ENCODE measurements at places on chromosomes 16 and 17.

- DNase-seq = peak; percentile 41
Measured at GRCh38 chr16:81195885-81196534, 42.5 kb upstream of the BCO1 start.

DNA sequence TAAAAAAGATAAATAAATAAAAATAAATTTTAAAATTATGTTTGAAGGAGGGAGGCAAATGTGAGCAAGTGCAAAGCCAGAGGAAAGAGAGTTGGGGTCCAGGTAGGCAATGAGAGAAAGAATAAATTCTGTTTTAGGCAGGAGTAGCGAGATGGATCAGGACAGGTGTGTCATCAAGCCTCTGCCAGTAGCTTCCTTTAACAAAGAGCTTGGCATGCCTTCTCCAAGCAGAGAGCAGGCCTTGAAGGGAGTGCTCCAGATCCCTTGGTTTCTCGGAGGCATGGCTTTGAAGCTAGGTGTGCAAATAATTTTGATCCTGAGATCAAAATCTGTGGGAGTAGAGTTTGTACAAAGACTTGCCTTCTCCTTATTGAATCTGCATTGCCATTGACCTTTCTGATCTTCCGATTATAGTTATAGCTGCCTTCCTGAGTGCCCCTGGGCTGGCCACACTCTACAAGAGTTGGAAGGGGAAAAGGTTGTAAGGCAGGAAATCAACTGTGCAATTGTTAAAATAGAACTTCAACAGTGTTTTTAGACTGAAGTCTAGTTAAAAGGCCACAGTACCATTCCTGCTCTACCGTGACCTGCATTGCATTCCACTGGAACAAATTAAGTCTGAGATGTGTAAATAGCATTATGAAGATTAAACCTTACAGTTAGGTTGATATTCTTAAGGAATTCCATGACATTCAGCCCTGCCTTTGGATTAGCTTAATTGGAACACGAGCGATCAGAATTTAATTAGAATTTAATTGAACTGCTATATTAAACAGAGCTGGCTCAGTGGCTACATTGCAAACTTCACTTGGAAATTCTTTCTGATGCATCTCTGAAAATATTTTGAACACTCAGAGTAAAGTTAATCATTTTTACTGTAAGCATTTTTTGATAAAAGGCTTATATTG, 33.7 kb downstream of the IQCK start:
- no peak for DNase-seq

DNA sequence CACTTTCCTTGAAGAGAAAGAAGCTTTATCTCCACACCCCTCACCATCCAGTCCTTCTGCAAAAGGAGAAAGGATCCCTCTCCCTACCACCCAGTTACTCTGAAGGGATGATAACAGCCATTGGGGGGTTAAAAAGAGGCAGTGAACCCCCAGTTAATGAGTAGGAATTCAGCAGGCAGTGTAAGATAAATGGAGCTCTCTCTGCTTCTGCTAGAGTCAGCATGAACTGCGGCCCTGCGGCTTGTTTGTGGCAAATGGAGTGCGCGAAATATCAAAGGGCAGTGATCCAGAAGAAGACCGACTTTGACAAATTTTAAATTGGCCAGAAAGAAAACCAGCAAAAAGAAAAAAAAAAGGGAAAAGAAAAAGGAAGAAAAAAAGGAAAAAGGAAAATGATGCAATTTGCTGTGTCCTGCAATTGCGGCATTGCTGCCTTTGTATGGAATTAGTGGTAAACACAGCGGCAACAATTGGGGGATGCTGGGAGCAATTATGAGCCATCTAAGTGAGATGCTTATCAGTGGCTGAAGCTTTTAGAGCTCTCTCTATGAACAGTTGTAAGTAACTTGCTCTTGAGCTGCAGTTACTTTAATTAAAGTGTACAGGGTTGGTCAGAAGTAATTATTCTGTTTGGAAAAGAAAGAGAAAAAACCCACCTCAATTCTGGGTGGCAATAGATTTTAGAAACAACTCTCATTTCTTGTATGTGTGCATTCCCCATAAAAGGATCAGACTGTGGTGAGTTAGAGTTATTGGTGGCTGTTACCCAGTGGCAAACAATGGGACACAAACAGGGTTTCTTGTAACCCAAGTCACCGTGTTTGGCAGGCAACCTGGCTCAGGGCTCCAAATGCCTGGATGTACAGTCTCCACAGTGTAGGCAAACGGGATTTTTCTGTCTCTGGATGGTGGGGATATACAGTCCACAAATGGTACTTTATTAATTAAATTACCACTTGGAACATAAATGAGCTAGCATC, 161.3 kb downstream of the AATF start:
- no peak for DNase-seq

DNA sequence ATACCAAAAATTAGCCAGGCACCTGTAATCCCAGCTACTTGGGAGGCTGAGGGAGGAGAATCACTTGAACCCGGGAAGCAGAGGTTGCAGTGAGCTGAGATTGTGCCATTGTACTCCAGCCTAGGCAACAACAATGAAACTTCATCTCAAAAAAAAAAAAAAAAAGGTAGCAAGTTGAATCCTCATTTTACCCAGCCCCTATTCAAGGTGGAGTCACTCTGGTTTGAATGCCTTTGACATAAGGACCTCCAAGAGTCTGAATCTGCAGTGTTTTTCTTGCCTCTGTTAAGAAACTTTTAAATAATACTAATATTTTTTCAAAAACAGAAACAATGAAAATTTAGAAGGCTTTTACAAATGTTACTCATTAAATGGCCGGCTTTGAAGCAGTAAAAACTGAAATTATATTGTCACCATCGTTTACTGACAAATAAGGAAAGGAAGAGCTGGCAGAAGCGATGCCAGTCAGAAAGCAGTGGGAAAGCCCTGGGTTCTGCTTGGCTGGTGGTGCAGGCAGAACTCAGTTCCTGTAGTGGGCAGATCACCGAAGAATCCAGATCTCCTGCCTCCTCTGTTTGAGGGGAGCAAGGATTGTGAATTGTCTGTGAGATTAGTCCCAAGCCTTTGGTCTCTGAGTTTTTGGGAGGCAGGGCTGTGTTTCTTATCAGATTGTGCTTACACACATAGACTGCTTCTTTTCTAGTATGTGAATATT, 99.7 kb upstream of the HAS3 start:
- DNase-seq = no peak

GRCh38 chr17:39563476-39563875, 44.2 kb downstream of the NEUROD2 start:
- no peak for DNase-seq

- DNase-seq = no peak
Measured at GRCh38 chr17:5797447-5798050, 213.2 kb upstream of the NLRP1 start.

DNA sequence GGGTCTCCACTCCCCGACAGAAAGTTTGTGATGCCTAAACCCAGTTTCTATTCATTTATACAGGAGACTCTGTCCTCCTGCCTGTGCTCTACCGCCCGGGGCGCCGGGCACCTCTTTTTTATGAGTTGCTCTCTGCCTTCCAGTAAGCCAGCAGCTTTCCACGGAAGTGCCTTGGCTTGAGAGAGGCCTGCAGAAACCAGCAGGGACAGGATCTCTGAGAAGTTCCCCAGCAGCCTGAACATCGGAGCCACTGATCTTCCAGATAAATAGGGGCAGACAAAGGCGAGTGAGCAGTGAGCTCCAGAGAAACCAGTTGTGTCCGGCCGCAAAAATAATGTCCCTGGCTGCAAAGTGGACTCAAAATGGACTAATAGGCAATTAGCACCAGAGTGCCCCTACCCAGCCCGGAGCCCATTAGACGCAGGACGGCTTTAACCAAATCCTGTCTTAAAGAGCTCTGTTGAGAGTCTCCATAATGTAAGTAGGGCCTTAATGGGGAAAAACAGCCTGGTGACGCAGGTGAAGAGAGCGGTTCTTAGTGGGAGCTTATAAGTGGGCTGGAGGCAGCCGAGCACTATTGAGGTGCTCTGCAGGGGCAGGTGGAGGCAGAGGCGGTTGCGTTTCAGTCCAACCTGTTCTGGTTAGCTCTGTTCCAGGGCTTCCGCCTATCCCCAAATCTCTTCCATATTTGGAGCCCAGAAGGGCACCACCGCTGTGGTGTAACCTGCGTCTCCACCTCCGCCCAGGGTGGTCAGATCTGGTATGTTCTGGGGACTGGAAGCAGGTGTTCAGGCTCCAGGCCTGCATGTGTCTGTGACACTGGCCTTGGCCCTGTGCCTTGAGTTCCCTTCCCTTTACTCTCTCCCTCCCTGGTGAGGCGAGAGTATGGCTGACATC, 74.1 kb downstream of the NT5M start:
- DNase-seq = peak; percentile 39

DNA sequence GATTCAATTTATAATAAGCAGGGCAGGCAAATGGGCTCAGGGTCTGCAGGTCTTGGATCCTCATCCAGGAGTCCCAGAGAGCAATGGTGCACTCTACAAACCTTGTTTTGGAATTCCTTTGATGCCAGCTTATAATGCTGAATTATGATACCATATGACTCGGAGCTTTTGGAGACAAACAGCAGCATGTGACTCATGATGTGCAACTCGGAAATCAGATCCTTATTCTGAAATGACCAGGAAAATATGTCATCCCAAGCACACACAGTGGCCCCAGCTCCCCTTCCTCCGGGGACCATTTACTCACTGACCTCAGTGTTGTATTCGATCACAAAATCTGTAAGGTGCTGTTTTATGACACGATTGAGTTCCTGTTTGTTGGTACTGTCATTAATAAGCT, 20.2 kb upstream of the UMOD start:
- no peak for DNase-seq

DNA sequence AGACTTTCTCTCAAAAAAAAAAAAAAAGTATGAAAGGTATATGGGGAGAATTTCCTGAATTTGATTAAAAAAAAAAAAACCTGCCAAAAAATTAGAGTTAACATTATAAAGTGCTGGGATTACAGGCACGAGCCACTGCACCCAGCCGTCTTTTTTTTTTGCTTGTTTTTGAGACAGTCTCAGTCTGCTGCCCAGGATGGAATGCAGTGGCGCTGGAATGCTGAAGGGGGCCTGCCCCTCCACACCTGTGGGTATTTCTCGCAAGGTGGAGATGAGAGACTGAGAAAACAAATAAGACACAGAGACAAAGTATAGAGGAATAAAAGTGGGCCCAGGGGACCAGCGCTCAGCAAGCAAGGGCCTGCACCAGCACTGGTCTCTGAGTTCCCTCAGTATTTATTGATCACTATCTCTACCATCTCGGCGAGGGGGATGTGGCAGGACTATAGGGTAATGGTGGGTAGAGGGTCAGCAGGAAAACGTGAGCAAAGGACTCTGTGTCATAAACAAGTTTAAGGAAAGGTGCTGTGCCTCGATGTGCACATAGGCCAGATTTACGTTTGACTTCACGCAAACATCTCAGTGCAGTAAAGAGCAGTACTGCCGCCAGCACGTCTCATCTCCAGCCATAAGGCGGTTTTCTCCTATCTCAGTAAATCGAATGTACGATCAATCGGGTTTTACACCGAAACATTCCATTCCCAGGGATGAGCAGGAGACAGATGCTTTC, 117.2 kb downstream of the GOSR1 start:
- no peak for DNase-seq

DNA sequence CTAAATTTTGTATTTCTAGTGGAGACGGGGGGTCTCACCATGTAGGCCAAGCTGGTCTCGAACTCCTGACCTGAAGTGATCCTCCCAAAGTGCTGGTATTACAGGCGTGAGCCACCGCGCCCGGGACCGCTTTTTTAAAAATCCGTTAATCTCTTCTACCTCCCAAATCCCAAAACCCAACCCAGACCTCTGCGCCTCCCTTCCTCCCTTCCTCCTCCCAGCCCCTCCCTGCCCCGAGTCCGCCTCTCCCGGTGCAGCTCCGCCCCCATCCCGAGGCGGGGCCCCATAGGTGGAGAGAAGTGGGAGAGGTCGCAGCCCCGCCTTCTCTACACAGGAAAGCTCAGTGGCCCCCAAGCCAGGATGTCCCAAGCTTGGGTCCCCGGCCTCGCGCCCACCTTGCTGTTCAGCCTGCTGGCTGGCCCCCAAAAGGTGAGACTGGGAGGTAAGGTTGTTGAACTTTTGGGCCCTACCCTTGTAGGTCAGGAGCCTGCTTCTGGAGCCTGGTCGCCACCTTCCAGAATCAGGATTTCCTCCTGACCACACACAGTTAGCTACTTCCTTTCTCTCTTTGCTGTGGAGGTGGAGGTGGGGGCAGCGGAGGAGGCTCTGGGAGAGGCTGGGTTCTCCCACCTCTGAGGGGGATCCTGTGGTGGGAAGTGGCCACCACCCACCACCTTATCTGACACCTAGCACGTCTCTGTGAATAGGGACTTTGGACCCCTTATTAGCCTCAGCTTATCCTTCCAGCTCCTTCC, at the start of gene TMEM92:
TMEM92 (plus strand) TSS at position 325 of the 755 bp plus-strand sequence; CDS start at position 361, 36 bp downstream.
- DNase-seq = no peak

GRCh38 chr17:64607862-64608565, 54.1 kb downstream of the SMURF2 start:
- no peak for DNase-seq

GRCh38 chr17:57284984-57285646, 28.8 kb downstream of the MSI2 start:
- DNase-seq = no peak

DNA sequence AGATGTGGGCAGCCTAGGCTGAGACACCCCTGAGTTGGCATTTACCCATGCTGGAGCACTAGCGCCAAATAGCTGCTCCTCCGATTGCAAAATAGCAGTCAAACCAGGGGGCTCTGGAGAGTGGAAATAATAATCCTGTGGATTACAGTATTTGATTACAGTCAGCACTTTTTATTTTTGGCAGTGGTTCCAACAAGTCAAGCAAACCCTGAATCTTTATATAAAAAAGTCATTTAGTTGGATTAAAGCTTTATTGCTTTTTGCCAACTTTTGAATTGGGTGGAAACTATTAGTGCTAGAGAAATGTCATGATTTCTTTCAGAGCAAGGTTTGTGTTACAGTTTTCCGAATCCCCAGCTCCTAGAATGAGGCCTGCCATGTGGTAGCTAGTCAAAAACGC, 99.3 kb upstream of the FAM20A start:
- no peak for DNase-seq

- DNase-seq = peak; percentile 81
Measured at GRCh38 chr16:69930117-69930776, 20.9 kb upstream of the CLEC18A start.

DNA sequence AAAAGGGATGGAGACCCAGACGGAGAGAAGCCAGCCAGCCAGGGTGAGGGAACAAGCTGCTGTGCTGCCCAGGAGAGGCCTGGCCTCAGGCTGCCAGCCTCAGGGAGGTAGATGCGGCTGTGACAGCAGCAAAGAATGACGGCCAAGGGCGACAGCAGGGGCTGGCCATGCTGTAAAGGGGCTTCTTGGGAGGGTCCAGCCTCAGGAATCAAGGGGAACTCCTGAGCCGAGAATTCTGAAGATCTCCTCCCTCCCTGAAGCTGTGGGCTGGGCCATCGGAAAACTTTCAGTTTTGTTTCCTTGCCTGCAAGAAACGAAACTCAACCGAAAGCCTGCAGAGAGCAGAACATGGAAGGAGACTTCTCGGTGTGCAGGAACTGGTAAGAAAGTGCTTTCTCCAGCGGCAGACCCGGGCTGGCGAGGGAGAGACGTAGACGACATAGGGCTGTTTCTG, at the start of gene XAF1:
XAF1 (plus strand) TSS at position 316 of the 454 bp plus-strand sequence; CDS start at position 349, 33 bp downstream.
- peak; percentile 73 for DNase-seq

- DNase-seq = no peak
Measured at GRCh38 chr17:7435676-7436555, 681 bp downstream of the TMEM102 start.

- DNase-seq = no peak
Measured at GRCh38 chr17:73560661-73561060, 83.6 kb downstream of the SDK2 start.

All from foreskin fibroblast (primary cell).